G401 (cell line): ENCODE measurements at places on chromosomes 2 and 18.

DNA sequence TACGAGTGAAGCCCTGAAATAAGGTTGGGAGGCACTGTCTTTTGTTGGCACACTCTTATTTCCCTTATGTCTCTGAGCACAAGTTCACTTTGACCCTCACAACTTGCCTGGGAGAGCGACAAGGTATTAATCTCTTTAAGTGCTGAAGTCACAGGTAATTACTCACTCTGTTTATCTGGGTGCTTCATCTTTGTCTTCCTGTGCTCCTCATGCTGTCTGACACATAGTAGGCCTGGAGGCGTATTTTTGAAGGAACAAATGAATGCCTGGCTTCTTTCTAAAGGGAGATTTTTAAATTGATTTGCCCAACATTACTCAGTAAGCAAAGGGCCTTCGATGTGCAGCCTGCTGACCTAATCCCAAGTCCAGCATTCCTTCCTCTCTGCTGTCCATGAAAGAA, 507.1 kb upstream of the TNP1 start:
- no peak for DNase-seq

- DNase-seq, result no peak
Measured at GRCh38 chr2:232319803-232320442, 58.6 kb upstream of the ALPP start.

DNA sequence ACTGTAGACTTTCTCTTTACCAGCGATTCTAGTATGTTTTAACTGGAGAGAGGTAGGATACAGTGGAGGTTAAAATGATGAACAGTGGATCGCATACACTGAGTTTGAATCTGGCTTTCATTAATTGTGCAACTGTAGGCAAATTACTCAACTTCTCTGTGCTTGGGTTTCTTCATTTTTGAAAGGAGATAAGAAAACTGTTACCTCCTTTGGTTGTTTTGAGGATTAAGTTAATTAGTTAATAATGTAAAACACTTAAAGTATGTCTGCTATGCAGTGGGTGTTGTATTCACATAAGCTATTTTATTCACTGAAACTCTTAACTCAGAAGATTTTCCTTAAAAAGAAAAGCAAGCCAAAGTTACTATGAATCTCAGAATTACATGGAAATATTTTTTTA, 111.8 kb upstream of the CYP20A1 start:
- DNase-seq, result no peak

DNA sequence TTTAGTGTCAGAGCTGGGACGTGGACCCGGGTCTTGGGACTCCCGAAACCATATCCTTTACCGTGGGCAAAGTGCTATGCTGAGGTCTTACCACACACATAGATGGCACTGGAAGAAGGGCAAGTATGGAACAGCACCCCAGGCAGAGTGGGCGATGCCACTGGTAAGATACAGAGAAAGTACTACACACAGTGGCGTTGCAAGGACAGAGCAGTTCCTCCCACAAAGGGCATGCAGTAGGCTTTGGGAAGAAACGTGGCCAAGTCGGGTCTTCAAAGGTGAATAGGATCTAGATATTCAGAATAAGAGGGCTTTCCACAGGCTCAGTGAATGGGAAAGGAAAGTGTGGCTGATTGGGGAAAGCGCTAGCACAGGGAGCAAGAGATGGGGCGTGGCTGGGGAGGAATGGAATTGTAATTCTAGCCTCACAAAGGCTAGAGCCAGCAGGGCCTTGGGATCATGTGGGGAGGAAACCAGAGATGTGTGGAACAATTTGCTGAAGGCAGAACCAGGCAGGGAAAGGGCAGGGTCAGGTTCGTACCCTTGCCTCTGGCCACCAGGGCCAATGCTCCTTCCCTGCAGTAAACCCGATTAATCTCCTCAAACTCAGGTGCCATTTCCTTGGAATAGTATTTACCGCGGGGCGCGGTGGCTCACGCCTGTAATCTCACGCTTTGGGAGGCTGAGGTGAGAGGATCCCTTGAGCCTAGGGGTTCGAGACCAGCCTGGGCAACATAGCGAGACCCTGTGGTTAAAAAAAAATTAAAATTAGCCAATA, 36.0 kb downstream of the PCBP1 start:
- peak; percentile 75 for DNase-seq

DNA sequence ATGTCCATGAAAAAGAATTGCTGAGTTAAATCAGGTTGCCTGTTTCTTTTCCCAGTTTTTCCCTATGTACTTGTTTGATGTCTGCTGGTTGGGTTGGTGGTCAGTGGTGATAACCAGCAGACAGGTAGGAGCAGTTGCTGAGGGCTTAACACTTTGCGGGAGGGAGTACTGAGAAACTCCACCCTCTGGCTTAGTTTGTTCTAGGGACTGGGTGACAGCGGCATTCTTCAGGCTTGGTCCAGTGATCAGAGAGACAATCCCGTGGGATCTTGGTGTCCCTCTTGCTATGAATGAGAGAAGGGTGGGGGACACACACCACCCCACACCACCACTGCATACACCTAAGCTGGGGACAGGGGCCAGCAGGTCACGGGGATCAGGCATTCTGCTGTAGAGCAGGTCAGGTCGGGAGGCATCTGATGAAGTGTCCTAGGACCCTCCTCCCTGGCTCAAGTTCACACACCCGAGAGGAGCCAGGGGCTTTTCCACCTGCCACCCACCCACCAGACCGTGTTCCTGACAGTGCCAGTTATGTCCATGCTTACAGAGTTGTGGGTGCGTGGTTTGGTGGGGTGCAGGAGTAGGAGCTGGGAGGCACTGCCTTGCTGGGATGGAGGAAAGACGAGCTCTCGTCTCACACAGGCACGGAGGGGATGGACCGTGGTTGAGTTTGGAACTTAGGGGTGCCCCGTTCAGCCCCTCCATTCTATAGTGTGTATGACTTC, 21.3 kb upstream of the ALLC start:
- DNase-seq, result no peak
